ENCODE measurements at places on chromosomes 7 and 10.

DNA sequence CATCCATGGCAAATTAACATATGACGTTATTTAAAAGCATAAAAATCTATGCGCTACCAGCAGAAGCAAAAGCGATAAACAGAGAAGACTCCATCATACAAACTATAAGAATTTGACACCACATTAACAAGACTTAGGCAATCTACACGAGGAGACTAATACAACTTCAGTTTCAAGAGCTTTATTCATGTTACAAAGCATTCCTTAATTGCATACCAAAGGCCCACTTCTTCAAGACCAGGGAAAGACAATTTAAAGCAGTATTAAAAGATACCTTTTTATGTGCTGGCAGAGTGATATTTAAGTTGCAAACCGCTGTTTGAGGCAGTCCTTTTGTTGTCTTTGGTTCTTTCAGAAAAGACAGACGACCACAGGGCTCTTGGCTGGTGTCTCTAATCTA is 176.0 kb upstream of the CCDC6 start:
- no peak for DNase-seq

- no peak for DNase-seq
Measured at GRCh38 chr7:53628775-53629174, 593.3 kb downstream of the POM121L12 start.

- no peak for DNase-seq
Measured at GRCh38 chr10:31594347-31594873, 275.4 kb downstream of the ZEB1 start.

- no peak for DNase-seq
Measured at GRCh38 chr10:803041-803741, 113.7 kb upstream of the DIP2C start.

DNA sequence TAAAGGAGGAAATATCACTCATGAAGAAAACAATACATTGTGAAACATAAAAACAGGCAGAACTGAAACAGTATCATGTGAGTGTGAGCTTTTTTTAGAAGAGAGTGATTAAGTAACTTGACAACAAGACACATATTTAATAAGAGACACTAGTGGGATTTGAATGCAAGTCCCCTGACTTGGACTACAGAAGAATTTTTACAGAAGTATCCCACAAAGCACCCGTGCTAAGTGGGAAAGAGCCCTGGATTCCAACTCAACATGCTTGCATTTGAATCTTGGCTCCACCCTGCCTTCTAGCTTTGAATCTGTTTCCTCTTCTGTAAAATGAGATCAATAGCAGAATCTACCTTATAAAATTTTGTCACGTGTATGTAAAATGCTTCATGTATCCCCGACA is 166.2 kb downstream of the ZNF365 start:
- no peak for DNase-seq

DNA sequence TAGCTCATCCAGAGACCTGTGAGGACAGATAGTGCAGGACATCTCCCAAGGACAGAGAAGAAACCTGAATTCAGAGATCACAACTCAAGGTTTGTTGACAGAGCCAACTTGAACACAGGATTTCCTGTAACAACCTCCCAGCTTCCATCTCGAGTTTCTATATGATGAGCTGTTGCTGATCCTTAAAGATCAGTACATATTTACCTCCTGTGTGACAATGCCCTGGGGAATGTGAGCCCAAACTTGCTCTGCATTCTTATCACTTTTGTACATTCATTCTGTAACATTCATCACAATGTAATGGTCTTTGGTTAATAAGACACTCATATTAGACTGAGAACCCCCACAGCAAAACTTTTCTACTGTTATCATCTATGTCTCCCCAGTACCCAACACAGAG is 468.6 kb downstream of the XPNPEP1 start:
- DNase-seq = no peak

DNA sequence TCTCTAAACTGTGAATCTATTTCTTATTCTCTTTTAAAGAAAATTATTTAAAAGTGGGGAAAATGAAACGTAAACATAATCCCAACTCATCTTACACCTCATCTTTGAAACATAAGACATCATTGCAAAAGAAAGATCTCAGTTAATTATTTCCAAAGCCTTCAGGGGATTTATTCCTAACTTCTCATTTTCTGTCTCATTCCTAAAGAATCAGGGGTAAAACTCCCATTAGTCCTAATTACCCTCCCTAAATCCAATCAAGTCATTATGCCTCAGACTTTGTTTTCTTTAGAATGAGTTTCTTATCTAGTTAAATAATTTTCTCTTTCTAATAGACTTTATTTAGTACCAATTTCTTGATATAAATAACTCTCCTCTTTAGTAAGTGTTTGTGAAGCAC is 39.7 kb upstream of the JCAD start:
- no peak for DNase-seq

- DNase-seq = no peak
Measured at GRCh38 chr10:114647545-114648138, 10.4 kb downstream of the ABLIM1 start.

DNA sequence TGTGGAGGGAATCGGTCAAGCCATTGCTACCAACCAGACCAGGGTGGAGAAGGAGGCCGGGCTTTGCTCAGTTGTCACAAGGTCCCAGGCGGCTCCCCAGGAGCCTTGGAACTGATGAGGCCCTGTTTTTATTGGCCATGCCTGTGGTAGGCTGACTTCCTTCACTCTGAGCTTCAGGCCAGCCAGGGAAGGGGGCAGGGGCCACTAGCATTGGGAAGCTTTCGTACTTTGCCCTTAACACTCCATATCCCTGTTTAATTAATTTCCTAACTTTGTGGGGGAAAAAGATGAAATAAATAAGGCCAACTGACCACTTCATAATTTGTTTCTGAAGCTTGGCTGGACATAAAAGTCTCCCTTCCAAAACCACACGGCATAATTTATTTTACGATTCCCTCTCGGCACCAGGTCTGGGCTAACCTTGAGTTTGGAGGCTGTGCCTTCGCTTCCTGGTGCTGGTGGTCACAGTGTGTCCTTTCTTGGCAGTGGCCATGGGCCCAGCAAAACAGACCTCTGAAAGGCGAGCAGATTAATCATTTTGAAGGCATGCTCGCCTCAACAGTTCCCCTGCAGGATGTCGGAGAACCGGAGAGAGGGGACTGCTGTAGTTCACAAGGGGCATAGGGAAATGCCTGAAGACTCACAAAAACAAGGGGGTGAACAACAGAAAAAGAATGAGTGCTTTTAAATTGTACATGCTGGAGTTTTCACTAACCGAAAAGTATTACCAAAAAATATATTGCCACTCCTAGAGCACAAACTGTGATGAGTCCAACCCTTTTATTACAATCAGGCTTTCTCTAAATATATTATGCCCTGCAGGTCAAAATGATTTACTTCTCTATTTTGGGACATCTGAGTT is 966.0 kb downstream of the LRMDA start:
- DNase-seq = no peak

DNA sequence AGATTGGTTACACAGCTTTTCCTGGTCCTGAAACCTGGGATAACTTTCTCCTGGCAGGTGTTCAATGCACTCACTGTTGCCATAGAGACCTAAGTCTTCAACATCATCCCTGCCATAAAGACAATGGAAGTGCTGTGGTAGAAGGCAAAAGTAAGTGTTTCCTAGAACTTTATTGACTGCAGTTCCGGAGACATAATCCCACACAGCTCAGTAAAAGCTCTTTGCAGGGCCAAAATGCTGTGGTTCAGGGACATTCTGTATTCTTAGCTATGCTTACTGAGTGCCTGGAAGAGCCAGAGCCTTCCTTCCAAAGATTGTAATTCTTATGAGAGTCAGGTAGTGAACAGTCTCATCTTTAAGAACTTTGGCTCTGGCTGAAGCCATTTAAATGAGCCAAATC is 5.3 kb downstream of the WIPF3 start:
- DNase-seq = no peak

Measured in NCI-H1436 (cell line).